Fibroblast of skin of back (primary cell): ENCODE measurements at places on chromosomes 1 and 21.

GRCh38 chr1:236844499-236845271 is 49.6 kb downstream of the MTR start:
- DNase-seq: peak; percentile 53

DNA sequence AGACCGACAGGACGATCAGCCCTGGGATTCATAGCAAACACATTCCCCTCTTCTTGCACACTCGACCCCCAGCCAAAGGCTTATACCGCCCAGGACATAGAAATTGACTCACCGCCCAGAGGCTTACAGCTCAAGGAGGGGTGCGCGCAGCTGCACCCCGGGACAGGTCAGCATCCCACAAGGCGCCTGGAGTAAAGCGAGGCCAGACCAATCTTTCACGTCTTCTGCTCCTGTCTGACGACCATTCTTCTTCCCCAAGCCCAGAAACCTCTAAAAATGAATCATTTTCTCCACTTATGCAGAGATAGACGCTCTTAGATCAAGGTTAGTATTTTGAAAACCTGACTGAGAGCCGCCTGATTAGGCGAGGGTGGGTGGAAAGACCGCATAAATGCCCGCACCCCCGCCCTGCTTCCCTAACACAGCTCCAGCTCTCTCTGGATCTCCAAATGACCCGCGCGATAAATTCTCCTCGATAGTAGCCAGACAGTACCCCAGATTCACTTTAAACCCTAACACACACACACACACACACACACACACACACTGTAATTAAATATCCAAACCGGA is 1.9 kb upstream of the LHX8 start:
- DNase-seq: no peak

GRCh38 chr1:119448127-119448511 is 33.2 kb downstream of the HSD3B2 start:
- no peak for DNase-seq

DNA sequence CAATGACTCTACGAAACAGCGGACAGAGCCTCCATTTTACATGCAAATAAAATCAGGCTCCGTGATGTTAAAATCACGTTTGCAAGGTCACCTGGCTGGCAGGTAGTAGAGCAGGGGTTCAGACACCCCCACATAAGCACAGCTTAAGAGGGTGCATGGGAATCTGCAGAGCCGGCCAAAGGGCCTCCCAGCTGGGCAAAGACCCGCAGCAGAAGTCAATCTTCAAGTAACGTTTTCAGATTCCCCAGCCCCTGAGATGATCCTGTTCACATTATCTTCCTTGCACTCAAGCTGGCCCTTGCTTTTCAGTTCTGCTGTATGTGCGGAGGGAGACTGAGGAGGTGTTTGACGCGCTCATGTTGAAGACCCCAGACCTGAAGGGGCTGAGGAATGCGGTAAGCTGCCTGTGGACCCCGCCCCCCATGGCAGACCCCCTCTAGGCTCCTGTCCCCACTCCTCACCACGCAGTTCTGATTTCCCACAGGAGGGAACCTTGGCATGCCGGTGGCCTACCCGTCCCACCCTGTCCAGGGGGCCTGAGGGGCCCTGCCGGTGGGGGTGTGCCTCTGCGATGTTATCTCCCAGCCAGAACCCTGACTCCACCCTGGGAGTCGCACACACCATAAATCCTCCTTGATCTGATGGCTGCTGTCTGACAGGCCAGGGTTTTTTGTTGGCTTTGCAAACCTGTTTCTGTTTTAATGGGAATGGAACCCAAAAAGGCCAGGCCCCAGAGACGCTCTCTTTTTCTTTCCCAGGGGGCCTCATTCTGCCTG is 28.2 kb downstream of the GRHL3 start:
- no peak for DNase-seq

GRCh38 chr1:203040513-203041275 is 14.4 kb downstream of the PPFIA4 start:
- DNase-seq: no peak
